ENCODE measurements at places on chromosomes 1 and 21.

DNA sequence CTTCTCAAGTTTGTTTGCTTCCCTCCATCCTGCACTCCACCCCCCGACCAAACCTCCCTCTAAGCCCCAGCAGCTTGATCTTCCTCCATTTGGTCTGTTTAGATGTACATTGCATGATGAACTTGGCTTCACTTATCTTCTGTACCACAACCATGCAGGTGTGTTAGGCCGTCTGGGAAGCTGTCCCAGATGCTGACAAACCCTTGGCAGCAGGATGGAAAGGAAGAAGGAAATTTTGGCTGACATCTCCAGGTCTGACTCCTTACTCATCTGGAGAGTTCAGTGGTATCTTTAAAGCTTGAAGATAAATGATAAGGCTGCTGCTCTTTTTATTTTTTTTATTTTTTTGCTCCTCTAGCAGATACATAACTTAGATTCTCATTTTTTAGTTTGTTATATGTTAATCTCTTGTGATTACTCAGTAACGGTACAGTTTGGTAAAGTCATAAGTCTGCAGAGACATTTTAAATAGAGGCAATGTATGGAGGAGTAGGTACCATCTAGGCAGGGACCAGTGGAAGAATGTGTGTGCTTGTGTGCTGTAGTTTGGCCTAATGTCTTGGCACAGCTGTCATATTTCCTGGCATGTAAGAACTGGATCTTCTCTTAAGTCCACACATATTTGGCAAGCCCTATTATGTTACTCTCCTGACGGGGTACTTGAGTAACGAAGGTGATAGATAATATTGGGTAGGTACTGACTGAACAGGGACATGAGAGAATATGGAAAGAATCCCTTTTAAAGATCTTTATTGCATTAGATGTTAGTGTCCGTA, 79.7 kb downstream of the CACHD1 start:
- no peak for DNase-seq

GRCh38 chr1:176904057-176904751, 260.3 kb downstream of the ASTN1 start:
- no peak for DNase-seq

- no peak for DNase-seq
Observed at GRCh38 chr1:150622303-150622975, 7.0 kb downstream of the ENSA start.

- DNase-seq = no peak
Observed at GRCh38 chr1:243549791-243550190, 293.9 kb downstream of the SDCCAG8 start.

GRCh38 chr21:26060335-26061115, 110.0 kb downstream of the APP start:
- peak; percentile 11 for DNase-seq

- no peak for DNase-seq
Observed at GRCh38 chr1:214008791-214009422, 21.1 kb downstream of the PROX1 start.

DNA sequence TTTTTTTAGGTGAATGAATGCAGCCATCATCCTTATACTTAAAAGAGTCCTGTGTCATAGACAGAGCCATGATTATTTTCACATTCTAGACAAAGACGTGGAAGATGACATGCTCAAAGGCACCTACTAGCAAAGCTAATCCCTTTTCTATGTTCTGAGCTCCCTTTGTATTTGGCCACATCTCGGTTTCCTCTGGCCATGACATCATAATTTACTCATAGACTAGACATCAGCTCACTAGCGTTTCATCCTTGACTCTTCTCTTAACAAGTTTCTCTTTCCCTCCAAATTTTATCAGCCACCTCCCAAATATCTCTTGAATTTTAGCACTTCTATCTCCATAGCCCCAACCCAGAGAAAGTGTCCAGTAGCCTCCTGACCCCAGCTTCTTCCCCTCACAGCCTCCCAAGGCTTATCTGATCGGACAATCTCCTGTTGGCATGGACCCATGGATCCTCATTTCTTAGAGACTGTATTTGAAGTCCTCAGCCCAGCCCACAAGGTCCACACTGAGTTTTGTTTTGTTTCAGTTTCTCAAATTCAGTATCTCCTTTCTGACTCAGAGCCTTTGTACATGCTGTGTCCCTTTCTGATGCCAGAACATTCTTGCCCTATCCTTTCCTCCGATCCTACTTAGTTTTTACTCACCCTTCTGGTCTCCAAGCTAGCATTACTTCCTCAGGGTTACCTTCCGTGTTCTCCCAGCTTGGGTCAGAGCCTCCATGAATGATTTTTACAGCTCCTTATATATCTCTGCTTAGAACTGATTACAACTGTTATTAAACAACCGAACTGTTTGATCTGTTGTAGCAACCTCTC, 33.0 kb upstream of the EPS8L3 start:
- no peak for DNase-seq

- peak; percentile 87 for DNase-seq
Observed at GRCh38 chr1:241531195-241532161, 700 bp upstream of the KMO start.

GRCh38 chr1:239112101-239112935, 274.1 kb upstream of the CHRM3 start:
- no peak for DNase-seq

DNA sequence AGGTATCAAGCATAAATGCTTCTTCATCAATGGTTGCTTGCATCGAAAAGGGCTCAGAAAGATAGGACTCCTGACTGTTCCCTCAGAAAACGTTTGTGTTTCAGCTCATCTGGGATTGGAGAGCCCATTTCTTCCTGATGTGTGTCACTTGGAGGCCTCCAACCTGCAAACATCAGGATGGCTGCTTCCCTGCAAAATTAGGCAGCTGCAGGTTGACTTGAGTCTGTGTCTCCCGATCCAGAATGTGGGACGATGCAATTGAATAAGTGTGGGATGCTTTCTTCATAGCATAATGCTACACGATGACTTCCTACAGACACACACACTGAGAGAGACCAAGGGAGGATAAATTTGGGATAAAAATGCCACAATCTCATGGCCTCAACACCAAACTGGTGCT, 42.2 kb downstream of the OLIG1 start:
- DNase-seq = no peak

GRCh38 chr1:32622205-32622604, 28.1 kb downstream of the ZBTB8OS start:
- no peak for DNase-seq

DNA sequence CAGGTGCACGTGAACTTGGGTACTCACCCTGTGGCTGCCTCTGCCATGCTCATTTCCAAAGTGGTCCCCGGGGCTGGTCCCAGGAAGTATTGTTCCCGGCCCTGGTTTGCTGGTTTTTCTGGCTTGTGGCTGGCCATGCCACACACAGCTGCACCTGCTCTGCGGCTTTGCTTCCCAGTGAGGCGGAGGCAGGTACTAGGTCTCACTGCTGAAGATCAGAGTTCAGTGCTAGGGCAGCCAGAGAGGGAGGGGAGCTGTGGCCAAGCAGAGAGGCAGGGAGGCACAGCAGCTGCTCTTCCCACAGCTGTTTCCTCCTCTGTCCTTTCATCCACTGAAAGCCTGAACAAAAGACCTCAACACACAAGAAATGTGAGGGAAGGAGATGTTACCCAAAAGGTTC, 30.5 kb downstream of the ENO1 start:
- no peak for DNase-seq

GRCh38 chr1:182515556-182515955, 65.6 kb downstream of the RGSL1 start:
- no peak for DNase-seq

DNA sequence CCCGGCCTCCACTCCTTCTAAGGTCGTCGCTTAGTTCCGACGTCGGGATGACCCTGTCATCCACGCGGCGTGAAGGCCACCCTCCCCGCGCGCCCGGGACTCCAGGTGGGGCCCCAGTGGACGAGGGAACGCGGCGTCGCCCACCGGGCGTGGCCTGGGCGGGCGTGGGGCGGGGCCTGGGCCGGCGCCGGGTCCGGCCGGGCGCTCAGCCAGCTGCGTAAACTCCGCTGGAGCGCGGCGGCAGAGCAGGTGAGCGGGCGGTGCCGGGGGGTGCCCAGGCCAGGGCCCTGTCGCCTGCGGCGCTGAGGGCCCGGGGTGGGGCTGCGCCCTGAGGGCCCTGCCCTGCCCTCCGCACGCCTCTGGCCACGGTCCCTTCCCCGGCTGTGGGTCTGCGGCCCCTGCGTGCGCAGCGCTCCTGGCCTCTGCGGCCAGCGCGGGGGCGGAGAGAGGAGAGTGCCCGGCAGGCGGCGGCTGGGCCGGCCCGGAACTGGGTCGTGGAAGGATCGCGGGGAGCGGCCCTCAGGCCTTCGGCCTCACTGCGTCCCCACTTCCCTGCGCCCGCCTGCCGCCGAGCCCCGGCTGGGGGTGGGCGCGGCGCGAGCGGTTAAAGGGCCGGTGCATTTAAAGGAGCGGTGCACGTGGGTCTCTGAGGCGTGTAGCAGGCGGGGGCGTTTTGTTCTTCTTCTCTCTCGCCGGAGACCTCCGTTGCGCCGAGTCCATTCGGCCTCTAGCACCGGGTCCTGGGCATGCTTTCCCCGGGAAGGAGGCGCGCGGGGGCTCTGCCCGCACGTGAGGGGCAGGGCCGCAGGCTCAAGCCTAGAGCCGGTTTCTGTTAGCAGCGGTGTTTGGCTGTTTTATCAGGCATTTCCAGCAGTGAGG, at the start of gene PSEN2:
Gene PSEN2, plus strand, starts transcription at position 216 of the 879 bp plus-strand sequence. CDS start 11,292 bp downstream, outside the sequence.
- no peak for DNase-seq

- DNase-seq = no peak
Observed at GRCh38 chr1:21894034-21894881, 42.9 kb downstream of the HSPG2 start.

GRCh38 chr1:170739803-170740202, 75.9 kb downstream of the PRRX1 start:
- DNase-seq = no peak

- DNase-seq = no peak
Observed at GRCh38 chr1:20348326-20348915, 57.7 kb downstream of the VWA5B1 start.

- DNase-seq = no peak
Observed at GRCh38 chr1:212413902-212414327, 771 bp downstream of the PACC1 start.

- no peak for DNase-seq
Observed at GRCh38 chr1:219427989-219428388, 184.9 kb downstream of the ZC3H11B start.

DNA sequence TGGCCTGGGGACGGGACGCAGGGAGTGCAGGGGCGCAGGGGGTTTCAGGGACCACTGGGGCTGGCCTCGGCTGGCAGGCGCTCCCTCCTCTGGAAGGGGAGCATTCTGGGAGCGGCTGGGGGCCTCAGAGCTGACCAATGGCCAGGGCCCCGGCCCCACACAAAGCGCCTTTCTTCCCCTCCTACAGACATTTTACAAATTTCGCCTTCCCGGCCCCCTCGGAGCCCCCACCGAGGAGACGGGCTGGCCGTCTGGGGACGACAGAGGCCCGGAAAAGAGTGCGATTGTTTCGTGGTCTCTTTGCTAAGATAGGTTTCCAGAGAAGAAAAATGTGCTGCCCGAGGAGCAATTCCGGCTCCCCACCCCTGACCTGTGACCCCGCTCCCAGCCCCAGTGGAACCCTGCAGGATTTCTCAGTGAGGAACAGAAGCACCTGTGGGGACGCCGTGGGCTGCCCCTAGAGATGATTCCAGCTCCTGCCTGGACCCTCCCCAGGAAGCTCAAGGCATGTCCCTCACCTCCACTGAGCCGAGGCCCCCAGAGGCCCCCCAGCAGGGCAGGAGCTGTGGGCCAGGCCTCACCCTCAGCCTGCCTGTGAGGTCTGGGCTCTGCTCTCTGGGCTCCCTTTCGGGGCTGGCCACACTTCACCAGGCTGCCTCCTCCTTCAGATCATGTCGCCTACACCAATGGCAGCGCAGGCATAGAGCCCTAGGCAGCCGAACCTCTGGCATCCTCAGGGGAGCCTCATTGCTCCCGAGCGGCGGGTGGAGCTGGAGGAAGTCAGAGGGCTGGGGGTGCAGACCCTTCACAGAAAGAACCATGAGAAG, 15.0 kb upstream of the PLEKHG5 start:
- no peak for DNase-seq

DNA sequence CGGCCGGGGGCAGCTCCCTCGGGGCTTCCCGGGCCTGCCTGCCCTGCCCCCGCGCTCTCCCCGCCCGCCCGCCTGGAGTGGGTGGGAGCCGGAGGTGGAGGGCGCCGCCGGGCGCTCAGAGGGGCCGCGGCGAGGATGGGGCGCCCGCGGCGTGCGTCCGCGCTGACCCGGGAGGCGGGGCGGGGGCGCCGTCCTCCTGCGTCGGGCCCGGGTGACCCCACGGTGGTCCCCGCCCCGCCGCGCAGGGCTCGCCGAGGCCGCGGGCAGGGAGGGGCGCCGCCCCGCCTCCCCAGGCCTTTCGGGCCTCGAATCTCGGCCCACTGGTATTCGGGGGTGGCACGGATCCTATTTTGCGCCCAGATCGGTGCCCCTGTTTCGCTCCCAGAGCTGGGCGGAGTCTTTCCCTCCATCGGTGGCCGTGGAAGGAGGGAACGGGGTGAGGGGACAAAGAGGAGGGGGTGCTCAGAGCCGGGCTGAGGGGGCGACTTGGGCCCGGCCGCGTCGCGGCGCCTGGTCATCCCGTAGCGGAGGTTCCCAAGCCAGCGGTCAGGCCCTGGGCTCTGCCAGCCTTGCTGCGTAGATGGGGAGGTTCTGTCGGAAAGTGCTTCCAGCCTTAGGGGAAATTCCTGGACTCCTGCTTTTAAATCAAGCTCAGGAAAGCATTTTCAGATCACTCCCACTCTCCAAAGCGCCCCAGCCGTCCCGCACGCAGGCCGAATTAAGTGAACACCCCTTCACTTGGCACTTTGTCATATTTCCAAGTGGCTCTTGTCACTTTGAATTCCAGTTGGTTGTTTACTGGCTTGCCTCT, 545 bp downstream of the PATJ start:
- no peak for DNase-seq

- DNase-seq = peak; percentile 52
Observed at GRCh38 chr1:20574686-20575540, 14.0 kb upstream of the CDA start.

DNA sequence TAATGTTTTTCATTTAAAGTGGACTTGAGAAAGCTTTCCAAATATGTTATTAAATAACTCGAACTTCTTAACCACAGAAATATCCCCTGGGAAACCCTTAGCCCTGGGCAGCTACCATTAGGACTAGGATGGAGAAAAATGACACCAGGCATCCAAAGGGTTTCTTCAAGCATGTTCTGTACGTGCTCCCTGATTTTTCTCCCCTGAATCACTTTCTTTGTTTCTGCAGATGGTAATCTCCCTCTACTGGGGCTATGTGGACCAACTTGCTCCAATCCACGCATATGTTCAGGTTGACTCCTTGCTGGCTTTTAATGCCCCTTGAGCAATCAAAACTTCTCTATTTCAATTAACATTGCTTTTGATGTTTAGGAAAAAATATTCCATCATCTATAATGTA, 312.7 kb upstream of the C1orf87 start:
- no peak for DNase-seq

GRCh38 chr21:44332965-44333364, 6.2 kb downstream of the CFAP410 start:
- no peak for DNase-seq

DNA sequence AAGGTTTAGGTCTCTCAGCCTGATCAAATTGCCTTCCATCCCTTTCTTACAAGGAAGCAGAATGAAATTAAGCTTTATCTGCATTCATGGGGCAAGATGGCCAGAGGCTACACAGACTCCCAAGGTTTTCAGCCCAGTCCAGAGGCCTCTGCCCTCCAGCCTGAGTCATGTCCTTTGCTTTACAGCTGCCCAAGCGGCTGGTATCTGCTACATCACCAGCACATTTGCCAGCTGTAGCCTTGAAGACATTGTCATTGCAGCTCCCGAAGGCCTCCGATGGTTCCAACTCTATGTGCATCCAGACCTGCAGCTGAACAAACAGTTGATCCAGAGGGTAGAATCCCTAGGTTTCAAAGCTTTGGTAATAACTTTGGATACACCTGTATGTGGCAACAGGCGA, 16.0 kb downstream of the HAO2 start:
- no peak for DNase-seq

- no peak for DNase-seq
Observed at GRCh38 chr1:245409341-245410195, 254.8 kb downstream of the KIF26B start.

All from GF-D8 (cell line).